Natural killer cell treated with Interleukin-12 subunit alpha and Interleukin-12 subunit beta and Interleukin-15 and Interleukin-18, amount 100 ng/mL, for 72 hours (primary cell): ENCODE measurements at places on chromosomes 16 and 17.

GRCh38 chr17:17844079-17844478 is 7.3 kb upstream of the SREBF1 start:
- DNase-seq = no peak

DNA sequence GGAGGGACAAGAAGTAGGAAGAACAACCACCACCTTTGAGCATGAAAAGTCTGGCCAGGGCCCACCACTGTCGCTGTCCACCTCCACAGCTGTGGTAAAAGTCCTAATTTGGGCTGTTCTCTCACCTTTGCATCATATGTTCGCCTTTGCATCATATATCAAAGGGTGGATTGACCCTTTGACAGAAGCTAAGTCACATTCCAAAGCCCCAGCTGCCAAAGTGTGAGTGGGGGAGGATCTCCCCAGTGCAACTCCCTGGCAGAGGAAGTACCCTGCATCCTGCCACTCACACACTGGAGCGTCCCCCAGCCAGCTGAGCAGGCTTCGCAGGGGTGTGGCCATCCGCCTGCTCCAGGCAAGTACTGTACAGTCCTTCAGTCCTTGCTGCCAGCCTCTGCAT is 12.7 kb upstream of the SPECC1 start:
- no peak for DNase-seq

DNA sequence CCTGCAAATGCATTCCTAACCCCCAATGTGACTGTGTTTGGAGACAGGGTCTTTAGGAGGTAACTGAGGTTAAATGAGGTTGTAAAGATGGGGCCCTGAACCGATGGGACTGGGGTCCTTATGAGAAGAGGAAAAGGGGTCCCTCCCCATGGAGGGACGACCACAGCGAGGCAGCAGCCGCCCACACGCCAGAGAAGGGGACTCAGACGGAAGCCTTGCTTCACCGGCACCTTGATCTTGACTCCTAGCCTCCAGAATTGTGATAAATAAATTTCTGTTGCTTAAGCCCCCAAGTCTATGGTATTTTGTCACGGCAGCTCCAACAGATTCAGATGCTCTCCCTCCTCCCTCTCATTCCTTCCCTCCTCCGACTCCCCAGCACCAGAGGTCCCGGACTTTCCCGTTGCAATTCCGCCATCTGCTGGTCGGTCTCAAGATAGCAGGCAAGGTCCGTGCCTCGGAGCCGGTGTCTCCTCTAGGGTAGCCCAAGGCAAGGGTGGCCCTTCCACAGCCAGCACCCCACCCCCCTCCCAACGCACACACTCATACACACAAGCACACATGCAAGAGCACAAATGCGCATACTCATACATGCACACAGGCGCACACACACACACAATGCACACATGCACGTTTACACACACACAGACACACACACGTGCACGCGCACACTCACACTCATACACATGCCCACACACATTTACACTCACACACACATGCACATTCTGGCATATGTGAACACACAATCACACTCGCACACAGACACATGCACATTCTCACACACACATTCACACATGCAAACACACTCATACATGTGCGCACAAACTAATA is 23.1 kb upstream of the C16orf78 start:
- DNase-seq = no peak

GRCh38 chr17:40322358-40323315 is 13.7 kb downstream of the RARA start:
- DNase-seq = peak; percentile 90

- no peak for DNase-seq
Observed at GRCh38 chr16:64311241-64311640, 810.6 kb downstream of the CDH11 start.

- DNase-seq = no peak
Observed at GRCh38 chr16:1543085-1543896, 9.8 kb downstream of the TMEM204 start.

- no peak for DNase-seq
Observed at GRCh38 chr16:11596572-11597226, 10.0 kb upstream of the LITAF start.

GRCh38 chr17:82865274-82865673 is 25.5 kb upstream of the ZNF750 start:
- no peak for DNase-seq

GRCh38 chr16:64858076-64858475 is 263.8 kb downstream of the CDH11 start:
- DNase-seq = no peak

GRCh38 chr17:77503916-77504651 is 363.3 kb downstream of the SEC14L1 start:
- peak; percentile 55 for DNase-seq

DNA sequence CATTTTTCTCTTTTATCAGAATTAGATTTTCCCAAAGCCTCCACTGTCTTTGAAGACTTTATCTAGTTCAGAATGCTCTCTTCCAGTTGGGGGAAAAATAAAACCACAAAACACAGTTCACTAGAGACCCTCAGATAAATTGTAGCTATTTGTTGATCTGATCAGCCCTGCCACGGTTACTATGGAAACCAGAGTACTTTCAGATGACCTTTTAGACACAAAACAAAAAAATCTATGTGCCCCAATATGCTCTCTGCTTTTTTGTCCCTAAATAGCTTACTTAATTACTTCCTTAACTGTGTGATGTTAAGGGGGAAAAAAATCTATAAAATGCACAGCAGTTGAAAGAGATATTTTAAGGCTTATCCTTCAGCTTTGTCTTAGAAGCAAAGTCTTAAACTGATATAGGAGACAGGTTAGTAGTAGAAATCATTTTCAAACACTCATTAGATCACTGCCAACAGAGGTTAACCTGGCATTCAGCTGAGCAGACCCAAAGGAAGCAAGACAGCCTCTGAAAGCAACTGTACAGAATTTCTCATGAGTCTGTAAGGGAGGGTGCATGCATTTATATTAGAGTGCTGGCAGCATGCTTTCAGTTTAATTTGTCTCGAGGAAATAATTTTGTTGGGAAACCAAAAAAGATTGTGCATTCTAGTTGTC is 129.9 kb upstream of the CACNG5 start:
- no peak for DNase-seq

- DNase-seq = no peak
Observed at GRCh38 chr17:30132615-30133014, 16.0 kb downstream of the NSRP1 start.

DNA sequence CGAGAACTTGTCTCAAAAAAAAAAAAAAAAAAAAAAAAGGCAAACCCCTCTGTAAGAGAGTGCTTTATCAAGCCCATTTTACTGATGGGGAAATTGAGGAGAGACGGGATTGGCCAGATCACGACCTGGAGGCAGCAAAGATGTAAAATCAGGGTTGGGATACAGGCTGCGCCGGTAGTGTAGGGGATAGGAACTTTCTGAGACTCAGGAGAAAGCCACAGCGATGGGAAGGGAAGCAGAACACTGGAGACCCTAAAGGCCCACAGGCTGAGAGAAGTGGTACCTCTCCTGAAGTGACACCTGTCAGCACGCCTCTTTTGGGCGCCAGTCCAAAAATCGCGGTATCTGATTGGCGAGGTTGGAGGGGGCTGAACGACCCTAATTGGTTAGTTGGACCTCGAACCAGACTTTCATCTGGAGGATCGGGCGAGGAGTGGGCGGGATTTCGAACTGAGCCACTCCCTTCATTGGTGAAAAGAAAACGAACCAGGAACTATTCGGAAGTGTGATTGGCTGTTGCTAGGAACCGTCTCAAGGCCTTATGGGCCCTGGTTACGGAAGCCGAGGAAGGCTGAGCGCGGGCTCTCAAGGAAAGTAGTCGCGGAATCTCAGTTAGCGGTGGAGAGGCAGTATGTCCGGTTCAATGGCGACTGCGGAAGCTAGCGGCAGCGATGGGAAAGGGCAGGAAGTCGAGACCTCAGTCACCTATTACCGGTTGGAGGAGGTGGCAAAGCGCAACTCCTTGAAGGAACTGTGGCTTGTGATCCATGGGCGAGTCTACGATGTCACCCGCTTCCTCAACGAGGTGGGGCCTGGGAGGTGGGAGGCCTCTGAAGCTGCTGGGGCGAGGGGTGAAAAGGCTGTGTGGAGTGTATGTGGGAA is at the start of gene CYB5B:
CYB5B (plus strand) TSS at position 567 of the 882 bp plus-strand sequence; CDS start at position 632, 65 bp downstream.
- peak; percentile 94 for DNase-seq

- peak; percentile 86 for DNase-seq
Observed at GRCh38 chr17:67245073-67245693, at the start of gene HELZ. Gene HELZ (minus strand): TSS chr17:67245196. CDS start chr17:67218804, 26,392 bp downstream.

DNA sequence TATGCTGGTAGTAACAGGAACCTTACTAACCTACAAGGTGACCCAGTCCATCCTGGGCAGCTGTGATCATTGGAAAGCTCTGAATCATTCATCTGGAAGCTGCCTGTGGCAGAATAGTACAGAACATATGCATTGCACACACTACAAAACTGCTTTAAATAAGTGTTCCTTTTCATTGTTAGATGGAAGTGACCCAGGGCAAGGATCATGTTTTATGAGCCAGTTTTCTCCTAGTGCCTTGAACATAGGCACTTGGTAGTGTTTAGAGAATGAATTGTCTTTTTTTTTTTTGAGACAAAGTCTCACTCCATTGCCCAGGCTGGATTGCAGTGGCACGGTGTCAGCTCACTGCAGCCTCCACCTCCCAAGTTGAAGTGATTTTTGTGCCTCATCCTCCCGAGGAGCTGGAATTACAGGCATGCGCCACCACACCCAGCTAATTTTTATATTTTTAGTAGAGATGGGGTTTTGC is 55.4 kb downstream of the TENT4B start:
- no peak for DNase-seq

DNA sequence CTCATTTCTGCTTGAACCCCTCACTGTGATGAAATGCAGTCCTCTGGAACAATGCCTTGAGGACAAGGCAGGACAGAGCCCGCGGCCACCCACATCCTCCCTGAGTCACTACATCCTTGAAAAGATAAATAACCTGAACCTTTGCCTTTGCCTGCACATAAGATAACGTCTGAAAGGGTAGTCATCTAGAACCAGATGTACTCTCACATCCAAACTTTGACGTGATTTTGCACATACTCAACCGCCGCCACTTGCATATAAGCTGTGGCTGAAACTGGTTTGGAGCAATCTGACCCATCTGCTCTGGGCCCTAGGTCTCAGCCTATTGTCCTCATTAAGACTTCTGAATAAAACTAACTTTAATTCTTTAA is 252.1 kb downstream of the PHKB start:
- DNase-seq = no peak

GRCh38 chr17:33509331-33509730 is 216.2 kb upstream of the ASIC2 start:
- no peak for DNase-seq

- DNase-seq = no peak
Observed at GRCh38 chr17:18185391-18185790, 1.8 kb downstream of the ALKBH5 start.

DNA sequence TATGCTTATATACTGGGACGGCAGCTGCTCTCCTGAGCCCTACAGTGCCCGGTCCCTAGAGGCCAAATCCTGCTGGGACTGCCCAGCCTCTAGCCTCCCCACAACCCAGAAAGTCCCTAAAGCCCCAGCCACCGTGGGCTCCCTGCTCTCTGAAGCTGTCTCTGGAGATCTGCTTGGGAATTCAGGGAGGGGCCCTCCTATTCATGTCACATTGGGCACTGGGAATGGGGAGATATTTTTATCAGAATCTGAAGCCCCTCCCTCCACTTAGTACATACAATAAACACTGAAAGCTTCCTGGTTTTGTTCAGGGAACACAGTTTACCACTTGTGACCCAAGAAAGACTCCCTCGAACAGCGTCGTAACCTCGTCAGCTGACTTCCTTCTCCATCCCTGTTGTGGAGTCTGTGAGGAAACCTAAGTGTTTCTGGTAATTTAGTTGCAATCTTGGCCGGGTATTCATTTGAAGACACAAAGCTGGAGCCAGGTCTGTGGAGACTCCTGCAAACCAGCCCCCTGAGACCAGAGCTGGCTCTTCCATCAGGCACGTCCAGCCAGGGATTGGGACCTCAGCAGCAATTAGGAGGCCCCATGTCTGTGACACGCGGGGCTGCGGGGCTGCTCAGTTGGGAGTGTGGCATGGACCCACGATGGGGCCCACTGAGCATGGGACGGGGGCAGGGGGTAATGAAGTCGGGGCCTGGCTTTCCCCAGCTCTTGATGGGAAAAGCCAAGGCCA is 38.5 kb downstream of the PGS1 start:
- no peak for DNase-seq

DNA sequence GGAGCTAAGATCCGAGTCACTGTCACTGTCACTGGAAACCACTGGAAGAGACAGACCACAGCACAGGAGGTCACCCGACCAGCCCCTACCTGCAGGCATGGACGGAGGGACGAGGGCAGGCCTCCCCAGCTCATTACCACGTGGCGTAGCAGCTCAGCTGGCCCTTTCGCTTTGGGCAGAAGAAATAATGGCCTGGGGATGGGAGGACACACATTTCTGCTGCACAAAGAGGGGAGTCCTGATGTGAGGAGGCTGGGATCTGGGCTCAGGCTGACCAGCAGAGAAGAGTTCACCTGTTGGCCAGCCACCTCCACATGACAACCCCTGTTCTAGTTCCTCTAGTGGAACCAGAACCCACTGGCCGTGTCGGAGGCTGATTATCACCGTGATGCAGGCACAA is 38.2 kb upstream of the DOC2B start:
- no peak for DNase-seq

DNA sequence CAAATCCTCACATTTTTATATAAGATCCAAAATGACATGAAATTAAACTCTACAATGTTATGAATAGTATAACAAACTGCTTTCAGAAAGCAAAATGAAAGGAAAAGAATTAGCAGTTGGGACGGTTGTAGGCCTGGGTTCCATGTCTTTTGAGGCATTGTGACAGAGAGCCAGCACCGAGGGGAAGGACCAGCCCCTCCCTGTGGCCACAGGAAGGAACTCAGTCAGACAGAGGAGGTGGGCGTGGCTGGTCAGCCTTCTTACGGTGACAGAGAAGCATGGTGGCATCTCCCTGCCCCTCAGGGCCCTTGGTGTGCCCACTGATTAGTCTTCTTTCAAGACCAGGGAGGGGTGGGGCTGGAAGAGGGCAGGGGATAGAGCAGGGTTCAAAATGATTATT is 5.7 kb downstream of the ZNF319 start:
- DNase-seq = peak; percentile 81

DNA sequence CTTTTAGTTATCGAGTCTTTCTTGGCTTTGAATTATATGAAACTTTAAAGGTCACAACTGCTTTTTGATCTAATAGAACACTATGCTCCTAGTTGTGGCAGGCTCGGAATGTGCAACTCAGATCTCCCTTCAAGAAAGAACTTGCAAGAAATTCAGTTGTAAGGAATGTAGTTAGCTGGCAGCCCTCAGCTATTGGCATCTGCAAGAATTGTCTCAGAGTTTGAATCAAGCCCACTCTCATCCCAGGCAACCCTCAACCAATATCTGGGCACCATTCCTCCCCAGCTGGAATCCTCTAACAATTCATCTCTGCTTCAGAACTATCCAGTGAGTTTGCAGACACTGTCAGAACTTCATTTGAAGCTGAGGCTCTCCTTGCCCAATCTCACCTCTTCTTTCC is 447.2 kb downstream of the KIF2B start:
- no peak for DNase-seq

DNA sequence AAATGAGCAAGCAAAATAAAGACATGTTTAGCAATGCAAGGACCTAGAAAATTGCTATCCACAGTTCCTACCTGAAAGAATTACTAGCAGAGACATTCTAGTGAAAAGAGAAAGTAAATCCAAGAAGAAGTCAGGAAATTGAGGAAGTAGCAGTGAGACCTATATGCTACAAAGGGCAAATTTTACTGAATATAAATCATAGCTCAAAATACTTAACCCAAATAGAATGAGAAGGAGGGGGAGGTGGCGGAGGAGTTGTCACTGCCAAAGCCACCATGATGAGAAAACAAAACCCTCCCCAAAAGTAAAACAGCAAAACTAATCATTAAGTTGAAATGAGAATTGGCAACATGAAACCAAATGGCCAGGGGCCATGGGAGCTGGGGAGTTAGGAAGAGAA is 39.3 kb downstream of the PITPNM3 start:
- no peak for DNase-seq

GRCh38 chr17:9284884-9285283 is 263.6 kb downstream of the NTN1 start:
- DNase-seq = no peak
